ENCODE measurements at places on chromosomes 12 and 14.

GRCh38 chr12:9347328-9348127, 139.3 kb upstream of the PZP start:
- DNase-seq: peak; percentile 53

DNA sequence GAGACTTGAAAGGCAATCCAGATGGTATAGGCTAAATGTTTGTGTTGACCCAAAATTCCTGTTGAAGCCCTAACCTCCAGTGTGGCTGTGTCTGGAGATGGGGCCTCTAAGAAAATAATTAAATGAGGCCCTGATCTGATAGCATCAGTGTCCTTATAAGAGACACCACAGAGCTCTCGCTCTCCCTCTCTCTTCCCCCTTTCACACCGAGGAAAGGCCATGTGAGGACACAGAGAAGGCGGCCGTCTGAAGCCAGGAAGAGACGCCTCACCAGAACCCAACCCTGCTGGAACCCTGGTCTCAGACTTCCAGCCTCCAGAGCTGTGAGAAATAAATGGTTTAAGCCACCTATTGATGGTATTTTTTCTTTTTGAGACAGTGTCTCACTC, 87.5 kb downstream of the SCARB1 start:
- peak; percentile 73 for DNase-seq

DNA sequence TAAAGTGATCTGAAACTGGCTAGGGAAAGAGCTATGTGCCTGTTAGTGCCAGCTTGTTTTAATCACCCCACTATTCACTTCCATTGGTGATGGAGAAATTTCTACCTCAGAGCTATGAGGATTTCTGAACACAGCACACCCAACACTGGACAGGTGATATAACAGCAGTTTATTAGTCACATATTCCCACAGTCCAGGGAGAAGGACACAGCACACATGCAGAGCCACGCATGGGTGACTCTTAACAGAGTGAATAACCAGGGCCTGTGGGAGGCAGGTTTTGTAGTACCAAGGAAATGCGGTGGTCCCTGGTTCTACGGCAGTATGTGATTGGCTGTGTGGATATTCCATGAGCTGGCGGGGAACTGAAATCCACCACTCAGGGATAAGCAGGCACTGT, 455.1 kb downstream of the BTG1 start:
- DNase-seq: no peak

DNA sequence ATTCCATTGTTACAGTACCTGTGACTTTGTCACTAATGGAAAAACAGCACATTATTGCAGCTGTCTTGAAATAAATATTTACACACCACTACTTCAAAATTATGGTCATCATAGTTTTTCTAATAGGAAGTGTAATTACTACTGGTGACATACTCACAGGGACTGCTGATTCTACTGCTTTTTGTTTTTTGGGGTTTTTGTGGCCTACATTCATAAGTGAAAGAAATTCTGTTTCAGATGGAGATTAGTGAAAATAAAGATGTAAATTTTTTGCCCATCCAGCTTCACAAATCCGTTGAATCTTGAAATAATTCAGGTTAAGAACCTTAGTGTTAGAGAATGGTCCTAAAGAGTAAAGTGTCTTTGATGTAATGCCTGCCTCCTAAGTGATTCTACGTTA, 17.5 kb downstream of the KNTC1 start:
- DNase-seq: no peak

- DNase-seq: no peak
Observed at GRCh38 chr14:52395728-52396127, 81.6 kb downstream of the PTGER2 start.

GRCh38 chr14:22650046-22650739, 6.0 kb upstream of the OR6J1 start:
- DNase-seq: no peak

- peak; percentile 64 for DNase-seq
Observed at GRCh38 chr14:61033855-61034254, 52.8 kb downstream of the SLC38A6 start.

- DNase-seq: no peak
Observed at GRCh38 chr14:89918721-89919120, 35.8 kb downstream of the EFCAB11 start.

- peak; percentile 24 for DNase-seq
Observed at GRCh38 chr12:32273063-32273522, 126.3 kb upstream of the FGD4 start.

- peak; percentile 4 for DNase-seq
Observed at GRCh38 chr14:52380294-52380693, 66.2 kb downstream of the PTGER2 start.

- peak; percentile 62 for DNase-seq
Observed at GRCh38 chr12:51636581-51636980, 45.5 kb downstream of the SCN8A start.

DNA sequence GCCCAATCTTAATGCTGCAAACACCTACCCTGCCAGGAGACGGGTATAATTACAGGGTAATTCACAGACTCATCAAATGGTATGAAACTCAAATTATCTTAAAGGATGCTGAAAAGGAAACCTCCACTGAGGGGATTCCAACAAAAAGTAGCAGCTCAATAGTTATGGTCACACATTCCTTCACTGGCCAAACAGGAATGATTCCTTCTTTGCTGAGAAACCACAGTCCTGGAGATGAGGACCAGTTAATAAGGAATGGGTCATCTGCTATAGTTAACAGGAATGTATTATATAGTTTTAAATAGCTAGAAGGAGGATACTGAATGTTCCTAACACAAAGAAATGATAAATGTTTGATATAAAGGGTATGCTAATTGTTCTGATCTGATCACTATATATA, 136.9 kb downstream of the STXBP6 start:
- DNase-seq: peak; percentile 52

DNA sequence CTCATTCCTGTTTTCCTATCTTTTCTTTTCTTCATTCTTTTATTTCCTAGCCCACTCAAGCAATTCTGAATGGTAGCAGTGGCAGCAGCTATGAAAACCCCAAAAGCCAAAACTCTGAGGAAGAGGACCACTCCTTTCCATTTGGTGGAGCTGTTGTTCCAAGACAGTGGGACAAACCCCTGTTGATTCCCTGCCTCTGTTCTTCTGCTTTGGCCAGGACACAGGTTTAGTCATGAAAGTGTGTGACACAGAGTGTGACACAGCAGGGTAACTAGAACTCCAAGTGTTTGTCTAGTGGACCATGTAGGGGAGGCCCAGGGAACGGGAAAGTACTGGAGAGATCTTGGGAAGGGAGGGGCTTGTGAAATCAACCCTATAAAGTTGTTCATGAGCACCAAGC, 71.1 kb downstream of the PTCSC3 start:
- peak; percentile 4 for DNase-seq
